PC-3 (cell line): ENCODE measurements at places on chromosomes 6 and 20. TPM values are rescaled to one million over a fixed set of nuclear protein-coding genes. Genes with fewer than 3 reads are reported as not detected.

LRRC73 gene
- total RNA-seq, result 0.22 and 0.75 TPM in 2 replicates

LY86 gene
- total RNA-seq, result not detected in 2 replicates

PRPH2 gene
- not detected in 2 replicates for total RNA-seq

SYCP2 gene
- 0.86 and 1.8 TPM in 2 replicates for total RNA-seq

TMEM63B gene
- total RNA-seq, result 23.6 and 26.9 TPM in 2 replicates

NKX2-2 gene
- total RNA-seq, result not detected in 2 replicates

TBXT gene
- not detected in 2 replicates for total RNA-seq

DNA sequence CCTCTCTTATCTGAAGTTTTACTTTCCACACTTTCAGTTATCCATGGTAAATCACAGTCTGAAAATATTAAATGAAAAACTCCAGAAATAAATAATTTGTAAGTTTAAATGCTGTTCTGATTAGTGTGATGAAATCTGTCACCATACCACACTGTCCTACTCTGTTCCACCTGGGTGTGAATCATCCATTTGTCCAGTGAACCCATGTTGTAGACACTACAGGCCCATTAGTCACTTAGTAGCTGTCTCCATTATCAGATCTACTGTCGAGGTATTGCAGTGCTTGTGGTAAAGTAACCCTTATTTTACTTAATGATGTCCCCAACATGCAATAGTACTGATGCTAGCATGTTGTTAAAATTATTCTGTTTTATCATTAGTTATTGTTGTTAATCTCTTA lies 29.2 kb upstream of the MMS22L start:
- no peak overlapping the region for H3K27ac ChIP-seq
- DNase-seq, result peak; percentile 25
- H3K27me3 ChIP-seq, result no peaks in the 10 kb centered on the region
- H3K4me1 ChIP-seq, result no peaks in the 10 kb centered on the region
- no peaks in the 10 kb centered on the region for H3K36me3 ChIP-seq
- no peak overlapping the region for H3K4me3 ChIP-seq

GRCh38 chr20:9388160-9388812 lies 126.1 kb upstream of the LAMP5 start:
- H3K4me3 ChIP-seq, result no peak overlapping the region
- H3K36me3 ChIP-seq, result peaks cover 9% of the 10 kb centered on the region
- no peaks in the 10 kb centered on the region for H3K27me3 ChIP-seq
- H3K27ac ChIP-seq, result no peak overlapping the region
- no peaks in the 10 kb centered on the region for H3K4me1 ChIP-seq
- no peak for DNase-seq

DNA sequence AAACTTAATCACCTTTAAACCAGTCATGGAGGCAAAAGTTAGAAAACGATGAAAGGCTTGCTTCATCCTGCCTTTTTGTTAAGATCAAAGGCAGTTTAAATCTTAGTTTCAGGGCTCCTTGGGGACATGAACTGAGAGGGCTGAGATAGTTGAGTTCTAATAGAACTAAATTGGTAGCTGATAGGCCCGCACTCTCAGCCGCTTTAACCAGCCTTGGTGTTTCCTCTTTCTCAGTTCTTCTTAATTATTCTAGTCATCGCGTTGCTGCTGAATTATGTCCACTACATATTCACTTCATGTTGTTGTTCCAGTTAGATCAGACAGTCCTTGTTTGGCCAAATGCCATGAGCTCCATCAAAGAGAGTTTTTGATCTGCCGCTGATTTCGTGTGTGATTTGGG lies 72.5 kb downstream of the ANKS1A start:
- no peak overlapping the region for H3K27ac ChIP-seq
- H3K27me3 ChIP-seq, result no peaks in the 10 kb centered on the region
- no peaks in the 10 kb centered on the region; the same call in 1 of the 2 replicates for H3K36me3 ChIP-seq
- DNase-seq, result no peak

DNA sequence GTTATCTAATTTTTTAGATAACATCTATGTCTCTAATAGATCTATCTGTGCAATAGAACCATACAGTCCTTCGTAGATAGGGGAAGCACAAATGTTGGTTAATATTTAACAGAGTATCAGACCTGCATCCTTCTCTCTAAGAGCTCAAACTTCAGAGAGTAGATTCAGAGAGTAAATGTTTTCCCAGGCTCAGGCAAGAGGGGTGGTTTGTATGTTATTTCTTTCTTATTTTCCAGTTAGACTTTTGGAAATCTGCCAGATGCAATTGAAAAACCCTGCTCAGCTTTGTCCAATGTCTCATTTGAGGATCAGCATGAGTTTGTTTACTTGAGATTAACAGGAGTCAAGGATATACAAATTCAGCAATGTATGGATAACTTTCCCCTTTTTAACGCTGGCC lies 361.9 kb downstream of the BCKDHB start:
- no peak for DNase-seq
- H3K27me3 ChIP-seq, result no peaks in the 10 kb centered on the region
- no peak overlapping the region for H3K4me3 ChIP-seq
- H3K36me3 ChIP-seq, result no peaks in the 10 kb centered on the region
- no peaks in the 10 kb centered on the region for H3K4me1 ChIP-seq

DNA sequence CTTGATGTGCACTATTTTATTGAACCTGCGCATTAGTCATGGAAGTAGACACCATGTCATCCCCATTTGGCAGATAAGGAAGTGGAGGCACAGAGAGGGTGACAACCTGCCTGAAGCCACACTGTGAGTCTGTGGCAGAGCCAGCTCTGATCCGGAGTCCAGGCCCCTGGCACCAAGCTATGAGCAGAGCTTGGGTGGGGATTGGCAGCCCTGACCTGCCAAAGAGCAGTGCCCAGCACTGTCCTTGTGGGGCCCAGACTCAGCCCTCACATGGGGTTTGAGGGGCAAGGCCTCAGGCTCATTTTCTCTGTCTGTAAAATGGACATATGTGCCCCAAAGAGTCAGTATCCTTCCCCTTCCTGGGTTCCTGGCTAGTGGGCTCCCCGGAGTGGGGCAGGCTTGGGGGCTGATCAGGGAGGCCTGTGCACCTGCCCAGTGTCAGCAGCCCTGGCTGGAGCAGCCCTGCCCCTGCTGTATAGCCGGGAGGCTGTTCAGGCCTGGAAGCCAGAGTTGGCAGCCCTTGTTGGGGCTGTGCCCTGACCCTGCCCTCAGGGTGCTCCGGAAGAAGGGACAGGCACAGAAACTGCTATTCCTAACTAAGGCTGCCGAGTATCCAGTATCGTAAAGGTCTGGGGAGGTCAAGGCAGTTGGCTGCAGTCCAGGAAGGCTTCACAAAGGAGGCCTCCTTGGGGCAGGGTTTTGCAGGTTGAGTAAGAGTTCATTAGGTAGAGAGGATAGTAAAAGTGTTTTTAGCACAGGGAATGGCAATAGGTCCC lies 38.7 kb downstream of the TGM2 start:
- no peak overlapping the region for H3K4me3 ChIP-seq
- no peak for DNase-seq
- H3K36me3 ChIP-seq, result peaks cover 14% of the 10 kb centered on the region
- H3K4me1 ChIP-seq, result peaks cover 42% of the 10 kb centered on the region
- no peaks in the 10 kb centered on the region for H3K27me3 ChIP-seq
- peak overlapping the region; percentile 34 for H3K27ac ChIP-seq

- 0 out of 2 replicates have a peak overlapping the region, but pooled peaks have one; percentile 4 for H3K27ac ChIP-seq
- peaks cover 39% of the 10 kb centered on the region for H3K36me3 ChIP-seq
- H3K4me3 ChIP-seq, result peak overlapping the region; percentile 91
- peak; percentile 40 for DNase-seq
- peaks cover 17% of the 10 kb centered on the region for H3K4me1 ChIP-seq
Observed at GRCh38 chr20:49938173-49939163, 2.3 kb downstream of the RNF114 start.

DNA sequence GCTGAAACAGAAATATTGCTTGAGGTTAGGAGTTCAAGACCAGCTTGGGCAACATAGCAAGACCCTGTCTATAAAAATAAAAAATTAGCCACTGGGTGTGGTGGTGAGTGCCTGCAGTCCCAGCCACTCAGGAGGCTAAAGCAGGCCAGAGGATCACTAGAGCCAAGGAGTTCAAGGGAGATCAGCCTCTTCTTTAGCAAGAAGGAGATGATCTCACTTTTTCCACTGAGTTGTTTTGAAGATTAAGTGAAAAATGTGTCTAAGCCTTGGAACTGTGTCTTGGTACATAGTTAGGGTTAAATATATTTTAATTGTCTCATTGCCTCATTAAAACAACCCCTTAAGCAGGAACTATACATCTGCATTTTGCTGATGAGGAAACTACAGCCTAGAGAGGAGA lies 279.0 kb upstream of the ZFP64 start:
- no peak for DNase-seq
- no peaks in the 10 kb centered on the region for H3K4me1 ChIP-seq
- H3K36me3 ChIP-seq, result no peaks in the 10 kb centered on the region
- no peak overlapping the region for H3K27ac ChIP-seq

GRCh38 chr6:51218181-51218580 lies 399.5 kb downstream of the TFAP2B start:
- DNase-seq, result no peak
- no peaks in the 10 kb centered on the region for H3K36me3 ChIP-seq
- no peaks in the 10 kb centered on the region for H3K27me3 ChIP-seq
- H3K4me3 ChIP-seq, result no peak overlapping the region
- H3K27ac ChIP-seq, result no peak overlapping the region

DNA sequence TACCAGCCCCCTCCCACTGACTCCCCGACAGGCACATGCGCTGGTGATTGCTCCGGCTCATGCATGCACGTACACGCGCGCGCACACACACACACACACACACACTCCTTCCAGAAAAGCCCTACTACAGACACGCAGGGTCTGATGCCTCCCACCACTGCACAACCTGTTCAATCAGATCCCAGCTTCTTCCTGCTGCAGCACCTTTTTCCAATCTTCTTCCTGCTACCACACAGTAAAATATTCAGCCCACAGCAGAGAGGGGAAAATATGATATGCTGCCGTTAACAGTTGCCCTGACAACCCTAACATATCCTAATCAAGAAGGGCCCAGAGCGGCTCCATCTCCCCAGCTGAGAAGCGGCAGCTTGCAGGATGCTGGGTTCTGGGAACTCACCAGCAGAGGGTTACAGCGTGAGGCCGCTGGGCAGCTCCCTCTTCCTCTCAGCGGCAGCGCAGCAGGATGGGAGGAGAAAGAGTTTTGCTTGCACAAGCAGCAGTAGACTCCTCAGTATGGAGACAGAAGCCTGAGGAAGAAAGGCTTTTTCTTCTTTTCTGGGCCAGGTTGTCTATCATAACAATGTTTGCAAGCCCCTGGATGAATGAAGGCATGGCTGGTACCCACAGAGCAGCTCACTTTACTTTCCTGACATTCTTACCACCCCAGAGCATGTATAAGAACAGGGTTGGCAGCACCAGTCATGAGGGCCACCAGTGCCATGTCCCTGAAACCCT lies 23.9 kb downstream of the MAP7 start:
- no peaks in the 10 kb centered on the region for H3K27me3 ChIP-seq
- H3K36me3 ChIP-seq, result no peaks in the 10 kb centered on the region
- DNase-seq, result no peak
- H3K27ac ChIP-seq, result no peak overlapping the region
- H3K4me3 ChIP-seq, result no peak overlapping the region
- peaks cover 28% of the 10 kb centered on the region for H3K4me1 ChIP-seq

- H3K27me3 ChIP-seq, result no peaks in the 10 kb centered on the region
- no peaks in the 10 kb centered on the region for H3K36me3 ChIP-seq
- H3K4me1 ChIP-seq, result no peaks in the 10 kb centered on the region
- DNase-seq, result no peak
Observed at GRCh38 chr20:49543071-49543857, 24.7 kb downstream of the PTGIS start.

DNA sequence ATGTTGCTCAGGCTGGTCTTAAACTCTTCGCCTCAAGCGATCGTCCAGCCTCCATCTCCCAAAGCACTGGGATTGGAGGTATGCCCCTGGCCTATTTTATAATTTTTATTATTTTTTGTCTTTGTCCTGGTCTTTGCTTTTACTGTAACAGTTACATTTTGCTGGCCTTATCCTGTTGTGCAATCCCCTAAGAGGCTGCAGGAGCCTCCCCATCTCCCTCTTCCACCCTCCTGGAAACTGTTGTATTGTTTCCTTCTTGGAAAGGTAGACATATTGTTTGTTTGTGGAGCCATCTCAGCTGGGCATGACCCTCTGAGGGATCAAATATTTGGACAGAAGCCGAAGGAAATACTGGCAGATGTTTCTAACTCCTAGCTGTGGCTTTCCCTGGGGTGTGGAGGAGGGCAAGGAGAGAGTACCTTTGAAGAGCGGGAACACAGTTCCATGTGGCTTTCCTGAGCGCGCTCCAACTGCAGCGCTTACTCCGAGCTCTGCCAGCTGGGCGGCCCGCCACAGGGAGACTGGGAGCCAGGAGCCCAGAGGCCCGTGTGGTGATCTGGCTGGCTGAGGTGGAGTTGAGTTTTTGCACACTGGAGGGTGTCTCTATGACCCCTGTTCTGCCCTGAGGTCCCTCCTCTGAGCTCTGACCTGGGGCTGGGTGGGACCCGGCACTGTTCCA lies 4.9 kb downstream of the MAPK13 start:
- no peak overlapping the region for H3K4me3 ChIP-seq
- no peak overlapping the region for H3K27ac ChIP-seq
- no peaks in the 10 kb centered on the region for H3K27me3 ChIP-seq

- no peak overlapping the region for H3K27ac ChIP-seq
- H3K27me3 ChIP-seq, result no peaks in the 10 kb centered on the region
- no peak overlapping the region for H3K4me3 ChIP-seq
- DNase-seq, result no peak
- H3K36me3 ChIP-seq, result peaks cover 69% of the 10 kb centered on the region
- peaks cover 9% of the 10 kb centered on the region for H3K4me1 ChIP-seq
Observed at GRCh38 chr20:5980720-5981538, 30.5 kb downstream of the MCM8 start.

GRCh38 chr6:166687879-166688205 lies 60.8 kb upstream of the RPS6KA2 start:
- H3K27ac ChIP-seq, result no peak overlapping the region
- H3K4me1 ChIP-seq, result peaks cover 24% of the 10 kb centered on the region
- H3K4me3 ChIP-seq, result no peak overlapping the region
- H3K36me3 ChIP-seq, result no peaks in the 10 kb centered on the region
- no peak for DNase-seq
- no peaks in the 10 kb centered on the region for H3K27me3 ChIP-seq

DNA sequence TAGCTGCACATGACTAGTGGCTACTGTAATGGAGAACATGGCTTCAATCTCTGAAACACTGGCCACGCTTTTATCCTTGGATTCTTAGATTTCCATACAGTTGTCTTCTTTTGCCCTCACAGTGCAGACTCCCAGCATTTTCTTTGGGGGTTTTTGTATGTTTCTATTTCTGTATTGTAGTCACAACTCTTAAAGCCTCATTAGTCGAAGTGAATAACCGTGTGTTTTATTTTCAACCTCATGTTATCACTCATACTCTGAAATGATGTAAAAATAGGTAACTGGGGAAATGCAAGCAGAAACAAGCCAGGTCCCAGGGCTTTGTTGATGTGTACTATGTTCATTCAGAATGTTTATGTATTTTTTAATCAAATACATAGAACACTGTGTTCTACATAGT lies 162.9 kb downstream of the JARID2 start:
- H3K4me1 ChIP-seq, result peaks cover 11% of the 10 kb centered on the region; the same call in 1 of the 2 replicates
- no peaks in the 10 kb centered on the region for H3K27me3 ChIP-seq
- no peak overlapping the region for H3K4me3 ChIP-seq
- no peak overlapping the region for H3K27ac ChIP-seq
- H3K36me3 ChIP-seq, result no peaks in the 10 kb centered on the region
- DNase-seq, result no peak

GRCh38 chr6:52839124-52840055 lies 1.2 kb downstream of the GSTA5 start:
- no peaks in the 10 kb centered on the region for H3K36me3 ChIP-seq
- no peak overlapping the region for H3K27ac ChIP-seq
- H3K27me3 ChIP-seq, result no peaks in the 10 kb centered on the region
- H3K4me1 ChIP-seq, result peaks cover 14% of the 10 kb centered on the region
- DNase-seq, result peak; percentile 87
- no peak overlapping the region for H3K4me3 ChIP-seq

- H3K4me1 ChIP-seq, result no peaks in the 10 kb centered on the region
- H3K27ac ChIP-seq, result no peak overlapping the region
- H3K4me3 ChIP-seq, result no peak overlapping the region
- H3K27me3 ChIP-seq, result no peaks in the 10 kb centered on the region
- no peak for DNase-seq
Observed at GRCh38 chr6:147653631-147654030, 145.1 kb downstream of the SAMD5 start.
